Activated naive CD8-positive, alpha-beta T cell treated with anti-CD3 and anti-CD28 coated beads, Interleukin-2, amount 50 U/mL, for 24 hours (primary cell): ENCODE measurements at places on chromosomes 2 and 18.

- no peak for DNase-seq
These were observed 41.1 kb upstream of the EPB41L3 start for GRCh38 chr18:5584746-5585417.

DNA sequence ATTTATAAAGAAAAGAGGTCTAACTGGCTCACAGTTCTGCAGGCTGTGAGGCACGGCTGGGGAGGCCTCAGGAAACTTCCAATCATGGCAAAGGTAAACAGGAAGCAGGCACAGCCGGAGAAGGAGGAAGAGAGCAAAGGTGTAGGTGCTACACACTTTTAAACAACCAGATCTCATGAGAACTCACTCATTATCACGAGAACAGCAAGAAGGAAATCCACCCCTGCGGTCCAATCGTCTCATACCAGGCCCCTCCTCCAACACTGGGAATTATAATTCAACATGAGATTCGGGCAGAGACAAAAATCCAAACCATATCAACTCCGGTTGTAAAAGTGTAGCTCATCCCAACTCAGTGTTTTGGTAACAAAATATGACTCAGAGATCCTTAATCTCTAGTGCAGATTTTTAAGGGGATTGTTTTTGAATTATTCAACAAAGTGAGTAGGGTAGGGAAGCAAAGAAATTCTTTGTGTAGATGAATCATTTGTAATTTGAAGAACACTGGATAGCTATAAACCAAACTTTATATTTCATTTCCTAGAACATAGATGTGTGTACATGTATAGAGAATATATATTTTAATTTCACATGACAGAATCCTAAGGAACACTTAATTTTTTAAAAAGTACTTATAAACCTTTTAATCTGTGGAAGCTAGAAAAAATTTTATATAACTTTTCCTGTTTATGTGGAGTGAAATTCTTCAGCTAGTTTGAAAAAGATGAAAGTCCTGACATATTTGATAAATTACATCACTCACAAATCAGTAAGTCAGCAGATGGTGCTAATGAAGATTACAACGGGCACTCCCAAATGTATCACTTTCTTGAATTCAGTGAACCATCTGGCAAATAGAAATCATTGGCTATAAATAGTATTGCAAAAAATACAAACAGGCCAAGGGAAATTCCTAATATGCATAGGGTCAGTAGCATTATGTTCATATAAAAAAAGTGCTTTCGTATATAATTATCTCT, 130.1 kb downstream of the OLA1 start:
- DNase-seq, result no peak

GRCh38 chr2:170006587-170007325, 171.2 kb upstream of the MYO3B start:
- DNase-seq, result no peak

GRCh38 chr18:27750923-27751322, 426.0 kb downstream of the CDH2 start:
- DNase-seq, result no peak

DNA sequence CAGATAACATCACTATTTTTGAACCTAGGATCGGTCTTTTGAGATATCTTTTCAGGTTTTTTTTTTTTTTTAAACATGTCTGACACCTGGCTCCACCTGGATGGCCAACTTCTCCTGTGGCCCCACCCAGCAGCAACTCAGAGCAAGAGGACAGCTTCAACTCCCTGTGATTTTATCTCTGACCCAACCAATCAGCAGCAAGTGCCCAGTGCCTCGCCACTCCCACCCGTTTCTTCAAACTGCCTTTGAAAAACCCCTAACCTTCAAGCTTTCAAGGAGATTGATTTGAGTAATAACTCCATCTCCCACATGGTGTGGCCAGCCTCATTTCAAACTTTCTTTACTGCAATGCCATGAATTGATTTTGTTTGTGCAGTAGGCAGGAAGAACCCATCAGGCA, 19.0 kb downstream of the MYO3B start:
- DNase-seq, result no peak

DNA sequence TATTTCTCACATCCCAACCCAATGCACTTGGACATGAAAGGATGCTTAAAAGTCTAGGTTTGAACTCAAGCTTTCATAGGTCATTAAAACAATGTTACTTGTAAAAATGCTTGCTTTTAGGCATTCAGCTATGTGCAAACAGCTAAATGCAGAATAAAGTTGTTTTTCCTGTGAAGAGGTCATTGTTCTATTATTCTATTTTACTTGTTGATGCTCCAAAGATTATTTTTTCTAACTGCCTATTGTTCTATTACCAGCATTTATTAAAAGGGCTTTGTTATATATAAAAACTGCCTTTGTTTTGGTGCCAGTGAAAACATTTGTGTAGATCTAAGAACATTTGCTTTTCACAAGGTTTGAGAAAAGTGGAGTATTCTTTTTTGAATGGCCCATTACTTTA, 49.4 kb downstream of the TMEM178A start:
- DNase-seq, result no peak

GRCh38 chr2:4618141-4618540, 914.8 kb downstream of the DCDC2C start:
- DNase-seq, result no peak

DNA sequence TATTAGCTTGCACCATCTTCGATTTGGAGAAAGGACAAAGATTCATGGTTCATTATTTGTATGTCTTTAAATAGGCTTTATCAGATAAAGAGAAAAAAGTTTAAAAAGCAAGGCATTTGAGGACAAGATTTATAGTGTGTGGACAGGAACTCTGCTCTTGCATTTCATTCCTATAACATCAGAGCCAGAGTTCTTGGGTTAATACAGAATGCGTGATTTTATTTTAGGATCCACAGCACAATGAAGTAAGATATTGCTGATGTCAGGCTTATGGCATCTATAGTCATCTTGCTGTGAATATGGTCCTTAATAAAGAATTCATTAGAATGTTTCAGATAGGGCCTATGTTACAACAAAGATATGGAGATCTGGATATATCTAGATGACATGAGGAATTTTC, 19.7 kb downstream of the RASGRP3 start:
- no peak for DNase-seq

- DNase-seq, result no peak
These were observed 232.3 kb downstream of the KLHL29 start for GRCh38 chr2:23617167-23617810.

DNA sequence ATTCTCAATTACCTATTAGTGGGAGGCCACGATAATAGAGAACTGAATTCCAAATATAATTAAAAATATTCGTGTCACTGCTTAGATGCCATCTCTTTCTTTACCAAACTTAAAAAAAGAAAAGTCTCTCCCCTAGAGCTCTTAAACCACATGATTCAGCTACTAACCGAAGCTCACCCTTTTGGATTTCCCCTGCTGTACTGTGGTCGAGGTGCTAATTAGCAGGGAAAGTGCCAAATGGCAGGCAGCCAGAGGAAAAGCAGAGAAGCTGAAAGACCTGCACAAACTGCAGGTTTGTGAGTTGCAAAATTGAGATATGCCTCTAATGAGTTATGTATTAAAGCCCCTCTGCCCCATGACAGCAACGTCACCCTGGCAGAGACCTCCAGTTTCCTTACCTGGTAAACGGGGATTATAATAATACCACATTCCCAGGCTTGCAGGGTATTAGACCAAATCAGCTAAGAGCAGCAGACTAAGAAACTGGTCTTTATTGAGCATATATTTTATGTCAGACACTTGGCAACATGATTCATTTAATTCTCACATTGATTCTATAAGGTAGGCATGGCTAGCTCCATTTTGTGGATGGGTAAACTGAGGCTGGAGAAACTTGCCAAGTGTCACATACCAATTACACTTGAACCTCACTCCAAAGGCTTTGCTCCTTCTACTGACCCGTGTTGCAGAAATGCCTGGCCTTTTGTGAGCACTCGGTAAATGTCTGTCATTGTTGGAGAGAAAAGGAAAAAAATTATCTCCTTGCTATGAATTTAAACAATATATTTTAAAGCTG, 259.7 kb downstream of the LPIN1 start:
- DNase-seq, result peak; percentile 72

GRCh38 chr2:162091325-162092007, 17.5 kb upstream of the DPP4 start:
- DNase-seq, result no peak

DNA sequence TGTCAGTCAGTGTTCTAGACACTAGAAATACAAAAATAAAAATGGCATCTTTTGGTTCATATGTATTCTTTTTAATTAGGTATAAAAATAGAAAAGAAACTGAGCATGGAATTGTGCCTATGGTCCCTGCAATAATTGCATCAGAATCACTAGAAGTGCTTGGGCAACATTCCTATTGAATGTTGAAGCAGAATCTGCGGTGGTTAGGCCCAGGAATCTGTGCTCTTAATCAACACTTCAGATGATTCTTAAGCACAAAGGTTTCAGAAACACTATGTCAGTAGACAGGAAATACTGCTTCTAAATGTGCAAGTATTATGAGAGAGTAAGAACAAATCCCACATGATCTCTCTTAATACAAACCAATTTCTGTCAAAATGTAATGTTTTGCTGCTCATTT, 20.3 kb upstream of the RBBP8 start:
- DNase-seq, result no peak

DNA sequence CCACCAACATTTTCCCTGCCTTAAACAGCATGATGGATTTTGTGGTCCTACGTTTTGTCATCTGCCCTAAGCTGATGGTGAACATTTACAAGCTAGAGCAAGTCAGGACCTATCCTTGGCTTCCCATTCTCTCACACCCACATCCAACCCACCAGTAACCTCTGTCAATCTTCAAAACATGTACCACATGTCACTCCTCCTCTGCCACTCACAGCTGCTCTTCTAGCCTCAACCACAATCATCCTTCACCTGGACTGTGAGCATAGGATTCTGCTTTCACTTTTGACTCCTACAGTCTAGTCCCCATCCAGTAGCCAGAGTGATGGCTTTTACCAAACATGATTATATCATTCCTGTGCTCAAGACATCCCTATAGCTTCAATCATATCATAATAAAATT, 279.8 kb upstream of the DLGAP1 start:
- DNase-seq, result no peak

GRCh38 chr2:74890711-74891110, 56.8 kb downstream of the HK2 start:
- DNase-seq, result no peak

GRCh38 chr2:45209875-45210274, 200.6 kb upstream of the SIX2 start:
- no peak for DNase-seq

DNA sequence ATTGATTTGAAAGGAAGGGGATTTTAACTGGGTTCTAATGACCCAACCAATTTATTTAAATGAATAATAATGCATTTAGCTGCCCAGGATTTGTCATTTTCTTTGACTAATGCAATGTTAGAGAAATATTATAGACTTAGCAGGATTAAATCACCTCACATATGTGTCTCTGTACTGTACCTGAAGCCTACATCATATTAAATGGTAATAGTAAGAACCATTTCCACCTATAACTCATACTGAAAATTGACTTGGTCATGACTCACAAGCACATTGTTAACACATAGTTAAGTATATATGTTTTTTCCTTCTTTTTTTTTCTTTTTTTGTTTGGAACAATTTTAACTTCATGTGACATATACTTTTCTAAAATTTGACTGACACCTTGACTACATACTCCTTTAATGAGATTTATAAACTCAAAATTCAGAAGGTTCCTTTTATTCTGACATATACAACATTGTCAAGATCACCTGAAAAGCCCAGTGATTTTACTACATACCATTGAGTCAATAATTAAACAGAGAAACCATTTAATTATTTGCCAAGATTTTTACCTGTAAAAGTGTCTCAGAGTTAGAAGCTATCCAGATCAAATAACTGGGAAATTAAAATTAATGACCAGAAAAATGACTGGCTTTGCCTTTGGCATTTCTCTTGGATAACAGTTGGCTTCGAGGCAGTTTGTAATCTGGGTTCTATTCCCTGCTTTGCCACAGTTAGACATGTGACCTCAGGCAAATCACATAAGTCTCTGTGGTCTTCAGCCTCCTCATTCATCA, 58.8 kb upstream of the CDC42EP3 start:
- DNase-seq, result no peak

DNA sequence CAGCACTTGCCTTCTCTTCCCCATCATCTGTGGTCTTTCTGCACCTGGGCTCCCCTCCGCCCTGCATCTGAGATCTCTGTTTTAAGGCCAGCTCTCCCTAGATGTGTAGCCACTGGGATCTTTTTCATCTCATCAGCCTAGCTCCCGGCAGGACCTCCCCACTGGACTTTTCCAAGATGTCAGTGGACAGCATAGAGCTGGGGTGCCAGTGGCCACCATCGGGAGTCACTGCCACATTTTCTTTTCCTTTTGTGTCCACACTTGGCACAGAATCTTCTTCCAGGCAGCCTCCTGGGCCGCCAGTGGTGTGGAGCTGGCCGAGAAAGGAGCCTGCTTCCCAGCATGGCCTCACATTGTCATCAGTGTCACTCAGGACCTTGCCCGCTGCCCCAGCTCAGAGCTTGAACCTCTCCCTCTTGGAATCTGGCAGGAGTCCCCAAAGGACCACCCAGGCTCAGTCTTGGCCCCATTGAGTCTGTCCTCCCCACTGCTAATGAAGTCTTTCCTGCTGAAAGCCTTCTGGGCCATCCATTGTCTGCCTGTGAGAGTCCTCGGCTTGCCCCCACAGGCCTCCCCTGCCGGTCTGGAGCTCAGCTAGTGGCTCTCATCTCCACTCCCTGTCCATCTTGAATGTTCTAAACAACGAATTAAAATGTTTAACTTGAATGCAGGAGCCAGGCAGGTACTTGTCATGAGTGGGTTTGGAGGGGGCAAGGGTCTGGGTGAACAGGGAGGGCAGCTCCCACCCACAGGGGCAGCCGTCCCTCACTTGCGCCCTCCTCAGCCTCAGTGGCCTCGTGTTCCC, 324.4 kb downstream of the GBX2 start:
- no peak for DNase-seq

DNA sequence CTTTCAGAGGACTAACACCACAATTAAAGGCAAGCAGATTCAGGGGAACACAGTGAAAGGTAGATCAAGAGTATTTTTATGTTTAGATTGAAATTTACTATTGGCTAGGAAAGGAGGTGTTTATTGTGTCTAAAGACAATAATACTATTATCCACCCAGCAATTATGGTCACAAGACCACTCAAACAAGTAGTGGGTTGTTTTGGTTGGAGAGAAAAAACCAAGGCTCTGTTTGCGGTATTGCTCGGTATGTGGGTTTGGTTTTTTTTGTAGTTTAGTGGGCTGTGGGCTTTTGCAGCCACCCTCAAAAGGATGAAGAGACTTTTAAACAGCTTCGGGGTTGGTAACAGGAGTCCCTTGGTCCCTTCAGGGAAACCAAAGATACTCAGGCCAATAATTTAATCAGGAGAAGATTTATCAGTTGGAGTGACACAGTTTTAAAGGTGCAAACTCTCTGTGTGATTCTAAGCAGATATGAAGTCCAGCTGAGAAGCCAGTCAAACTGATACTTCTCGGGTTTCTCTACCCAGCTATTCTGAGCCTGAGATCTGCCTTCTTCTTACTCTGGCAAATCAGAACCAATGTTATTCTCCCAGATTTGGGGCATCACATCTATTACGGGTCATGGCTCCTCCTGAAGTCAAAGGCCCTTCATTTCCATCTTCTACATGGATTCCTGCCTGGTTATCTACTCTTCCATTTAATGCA, 55.3 kb downstream of the DCC start:
- no peak for DNase-seq

GRCh38 chr2:239238381-239238780, 162.4 kb downstream of the HDAC4 start:
- no peak for DNase-seq
